ENCODE measurements at places on chromosomes 7 and 10. TPM values are rescaled to one million over a fixed set of nuclear protein-coding genes. Genes with fewer than 3 reads are reported as not detected.

The SLC26A3 gene
- not detected for total RNA-seq

The CPED1 gene
- 4.4 TPM for total RNA-seq

The SEMA3E gene
- total RNA-seq: 0.48 TPM

DNA sequence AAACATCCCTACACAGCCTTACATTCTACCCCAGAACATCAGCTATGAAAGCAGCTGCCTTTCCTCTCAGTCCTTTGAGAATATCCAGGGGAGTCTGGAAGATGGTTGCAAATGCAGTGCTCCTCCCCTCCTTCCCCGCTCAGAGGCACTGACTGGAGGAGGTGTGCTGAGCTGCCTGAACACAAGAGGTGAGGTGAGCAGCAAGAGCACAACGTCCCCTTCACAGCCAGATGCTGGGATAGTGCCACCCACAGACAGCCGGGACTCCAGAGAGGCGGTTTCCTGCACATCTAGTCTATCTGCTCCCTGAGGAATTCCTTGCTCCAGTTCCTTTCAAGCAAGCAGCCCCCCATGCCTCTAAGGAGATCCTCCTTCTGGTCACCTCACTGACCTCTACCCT is 74.2 kb downstream of the EZH2 start:
- H3K27me3 ChIP-seq: no peaks in the 10 kb centered on the region
- H3K36me3 ChIP-seq: peaks cover 87% of the 10 kb centered on the region
- no peaks in the 10 kb centered on the region for H3K4me1 ChIP-seq
- DNase-seq: no peak
- H3K4me3 ChIP-seq: no peak overlapping the region

- H3K27me3 ChIP-seq: no peaks in the 10 kb centered on the region
- H3K4me3 ChIP-seq: no peak overlapping the region
- peaks cover 4% of the 10 kb centered on the region for H3K36me3 ChIP-seq
- no peaks in the 10 kb centered on the region for H3K4me1 ChIP-seq
- no peak overlapping the region for H3K27ac ChIP-seq
- no peak for DNase-seq
Measured at GRCh38 chr7:112873831-112874553, 83.8 kb upstream of the TMEM168 start.

GRCh38 chr10:44382131-44382858 is 2.6 kb downstream of the CXCL12 start:
- DNase-seq: no peak
- no peak overlapping the region for H3K27ac ChIP-seq
- no peaks in the 10 kb centered on the region for H3K27me3 ChIP-seq
- no peaks in the 10 kb centered on the region for H3K36me3 ChIP-seq

- H3K27ac ChIP-seq: no peak overlapping the region
- no peaks in the 10 kb centered on the region for H3K27me3 ChIP-seq
- H3K4me1 ChIP-seq: no peaks in the 10 kb centered on the region
- H3K4me3 ChIP-seq: no peak overlapping the region
- DNase-seq: no peak
Measured at GRCh38 chr10:44571701-44572100, 186.8 kb upstream of the CXCL12 start.

- H3K27ac ChIP-seq: no peak overlapping the region
- no peaks in the 10 kb centered on the region for H3K36me3 ChIP-seq
- no peak overlapping the region for H3K4me3 ChIP-seq
- no peaks in the 10 kb centered on the region for H3K4me1 ChIP-seq
- no peaks in the 10 kb centered on the region for H3K27me3 ChIP-seq
Measured at GRCh38 chr10:13899941-13900340, 313.2 kb downstream of the PRPF18 start.

- no peak overlapping the region for H3K27ac ChIP-seq
- no peak overlapping the region for H3K4me3 ChIP-seq
- H3K27me3 ChIP-seq: no peaks in the 10 kb centered on the region
- no peaks in the 10 kb centered on the region for H3K36me3 ChIP-seq
- DNase-seq: no peak
- peaks cover 5% of the 10 kb centered on the region for H3K4me1 ChIP-seq
Measured at GRCh38 chr10:66811211-66811610, 114.6 kb upstream of the LRRTM3 start.

- no peaks in the 10 kb centered on the region for H3K36me3 ChIP-seq
- H3K4me1 ChIP-seq: no peaks in the 10 kb centered on the region
- DNase-seq: no peak
Measured at GRCh38 chr10:8056871-8057331, 2.4 kb downstream of the GATA3 start.

DNA sequence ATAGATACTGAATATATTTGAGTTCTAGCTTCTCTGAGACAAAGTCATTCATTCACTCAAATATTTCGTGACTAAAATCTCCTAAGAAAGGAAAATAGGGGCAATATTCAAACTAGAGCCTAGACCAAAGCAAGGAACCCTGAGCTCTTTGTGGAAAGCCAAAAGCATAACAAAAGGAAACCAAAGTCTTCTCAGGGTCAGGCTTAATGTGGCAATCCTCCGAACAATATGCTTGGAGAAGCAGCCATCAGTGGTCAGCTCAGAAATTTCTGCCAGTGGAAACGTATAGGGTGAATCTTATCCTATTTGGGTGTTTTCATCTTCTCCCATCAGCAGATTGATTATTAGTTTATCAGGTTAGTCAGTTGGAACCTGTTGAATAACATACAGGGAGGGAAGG is 151.3 kb upstream of the SLC13A1 start:
- DNase-seq: no peak
- no peaks in the 10 kb centered on the region for H3K27me3 ChIP-seq
- H3K27ac ChIP-seq: no peak overlapping the region
- no peaks in the 10 kb centered on the region for H3K36me3 ChIP-seq

GRCh38 chr10:93962973-93963372 is 30.8 kb upstream of the PLCE1 start:
- no peak overlapping the region for H3K4me3 ChIP-seq
- no peak for DNase-seq
- H3K27ac ChIP-seq: no peak overlapping the region
- H3K36me3 ChIP-seq: no peaks in the 10 kb centered on the region
- H3K27me3 ChIP-seq: no peaks in the 10 kb centered on the region

GRCh38 chr7:36393826-36394225 is 4.2 kb downstream of the ANLN start:
- no peak for DNase-seq
- H3K4me3 ChIP-seq: no peak overlapping the region
- H3K27ac ChIP-seq: no peak overlapping the region
- no peaks in the 10 kb centered on the region for H3K27me3 ChIP-seq

DNA sequence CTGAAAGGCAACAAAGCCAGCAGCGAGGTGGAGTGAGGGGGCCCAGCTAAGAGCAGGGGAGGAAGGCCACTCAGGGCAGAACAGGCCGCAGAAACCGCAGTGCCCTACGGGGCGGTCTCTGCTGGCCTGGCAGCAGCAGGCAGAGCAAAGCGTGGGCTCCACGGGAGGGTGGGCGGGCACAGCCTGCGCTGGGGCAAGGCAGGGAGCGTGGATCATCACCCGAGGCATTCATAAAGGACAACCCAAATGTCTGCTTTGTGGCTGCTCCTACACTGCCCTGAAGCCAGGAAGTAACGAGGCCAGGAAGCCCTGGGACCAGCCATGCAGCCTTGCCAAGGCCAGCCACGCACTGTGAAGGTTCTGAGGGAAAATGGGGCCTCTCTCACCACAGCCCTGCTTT is 127.5 kb downstream of the MAD1L1 start:
- no peaks in the 10 kb centered on the region for H3K27me3 ChIP-seq
- no peak overlapping the region for H3K4me3 ChIP-seq
- H3K4me1 ChIP-seq: peaks cover 20% of the 10 kb centered on the region
- no peak for DNase-seq
- H3K36me3 ChIP-seq: no peaks in the 10 kb centered on the region
- no peak overlapping the region for H3K27ac ChIP-seq

- H3K4me3 ChIP-seq: no peak overlapping the region
- H3K4me1 ChIP-seq: peaks cover 15% of the 10 kb centered on the region
Measured at GRCh38 chr7:44072364-44073231, 7.2 kb upstream of the PGAM2 start.

- no peaks in the 10 kb centered on the region for H3K36me3 ChIP-seq
- DNase-seq: peak; percentile 90
- H3K4me3 ChIP-seq: no peak overlapping the region
- H3K27me3 ChIP-seq: no peaks in the 10 kb centered on the region
- H3K4me1 ChIP-seq: peaks cover 17% of the 10 kb centered on the region
Measured at GRCh38 chr10:101041252-101041761, 10.3 kb downstream of the SFXN3 start.

GRCh38 chr7:107233981-107234380 is 65.2 kb downstream of the HBP1 start:
- no peak for DNase-seq
- no peaks in the 10 kb centered on the region for H3K27me3 ChIP-seq
- no peak overlapping the region for H3K4me3 ChIP-seq
- H3K27ac ChIP-seq: no peak overlapping the region

DNA sequence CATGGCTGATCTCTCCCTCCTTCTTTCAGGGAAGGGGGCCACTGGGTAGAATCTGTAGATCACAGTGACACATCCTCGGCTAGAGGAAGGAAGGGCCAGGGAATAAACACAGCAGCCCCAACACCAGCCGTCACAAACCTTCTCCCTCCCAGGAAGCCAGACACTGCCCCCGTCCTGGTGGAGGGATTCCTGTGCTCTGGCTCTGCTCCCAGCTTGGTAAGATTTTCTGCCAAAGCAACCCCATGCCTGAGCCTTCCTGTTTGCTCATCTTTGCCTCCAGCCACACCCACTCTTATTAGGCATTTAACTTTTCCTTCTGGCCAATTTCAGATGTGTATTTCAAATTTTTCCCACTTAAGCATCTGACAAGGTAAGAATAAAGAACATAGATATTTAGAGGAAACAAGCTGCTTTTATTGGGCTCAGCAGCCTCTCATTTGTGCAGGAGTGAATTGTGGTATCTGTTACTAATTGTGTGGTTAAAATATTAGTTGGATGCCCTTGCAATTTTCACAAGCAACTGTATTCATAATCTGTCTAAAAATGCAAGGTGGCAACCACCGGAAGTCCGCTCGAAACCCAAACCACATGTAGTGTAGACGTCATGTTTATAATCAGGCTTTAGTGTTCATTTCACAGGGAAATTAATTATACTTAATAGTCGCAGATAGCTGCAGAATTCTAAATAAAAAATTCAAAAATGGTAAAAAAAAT is 13.2 kb upstream of the NPS start:
- no peaks in the 10 kb centered on the region for H3K4me1 ChIP-seq
- H3K27ac ChIP-seq: no peak overlapping the region
- no peaks in the 10 kb centered on the region for H3K27me3 ChIP-seq
- no peak for DNase-seq

- H3K4me1 ChIP-seq: peaks cover 9% of the 10 kb centered on the region
- H3K4me3 ChIP-seq: no peak overlapping the region
- peaks cover 7% of the 10 kb centered on the region for H3K27me3 ChIP-seq
- no peak overlapping the region for H3K27ac ChIP-seq
- no peaks in the 10 kb centered on the region for H3K36me3 ChIP-seq
Measured at GRCh38 chr10:118812393-118812740, 57.6 kb upstream of the CACUL1 start.

DNA sequence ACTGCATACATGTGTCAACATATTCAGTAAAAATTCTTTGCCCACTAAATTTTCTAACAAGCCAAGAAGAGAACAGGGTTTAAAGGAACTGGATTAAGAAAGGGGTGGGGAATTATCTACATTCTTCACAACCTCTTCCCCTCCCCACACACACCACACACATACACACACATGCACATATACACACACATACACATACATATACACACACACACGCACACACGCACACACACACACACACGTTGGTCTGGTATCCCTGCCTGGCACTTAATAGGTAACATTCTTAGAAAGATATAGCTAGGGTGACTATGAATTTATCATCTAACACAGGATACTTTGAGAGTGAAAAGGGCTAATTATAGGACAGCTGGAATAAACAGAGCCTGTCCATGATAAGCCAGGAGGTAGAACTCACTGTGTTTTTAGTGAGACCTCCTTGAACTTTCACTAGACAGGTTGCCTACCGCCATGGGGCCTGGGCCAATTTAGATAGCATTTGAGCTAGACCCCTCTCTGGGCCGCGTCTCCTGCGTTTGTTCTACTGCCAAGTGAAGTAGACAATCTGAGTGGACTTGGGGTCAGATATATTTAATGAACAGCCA is 33.1 kb upstream of the EPC1 start:
- H3K27me3 ChIP-seq: no peaks in the 10 kb centered on the region
- no peak overlapping the region for H3K27ac ChIP-seq
- peak; percentile 27 for DNase-seq
- peaks cover 2% of the 10 kb centered on the region for H3K4me1 ChIP-seq

DNA sequence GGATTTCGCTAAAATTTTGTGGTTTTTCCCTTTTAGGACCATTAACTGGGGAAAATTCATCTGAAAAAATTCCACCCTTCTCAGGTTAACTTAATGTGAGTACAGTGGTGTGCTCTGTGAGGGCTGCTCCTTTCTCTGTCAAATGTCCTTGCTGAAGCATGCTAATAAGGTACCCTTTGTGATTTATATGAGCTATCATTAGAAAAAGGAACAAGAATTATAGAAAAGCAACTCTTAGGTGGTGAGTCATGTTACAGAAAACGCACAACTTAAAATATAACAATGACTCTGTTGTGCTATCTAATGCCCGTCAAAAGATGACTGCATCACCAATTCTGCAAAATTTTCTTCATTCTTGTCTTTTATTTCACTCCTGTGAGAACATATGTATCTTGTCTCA is 162.0 kb upstream of the MAGI2 start:
- no peaks in the 10 kb centered on the region for H3K27me3 ChIP-seq
- DNase-seq: no peak
- H3K4me3 ChIP-seq: no peak overlapping the region
- H3K4me1 ChIP-seq: no peaks in the 10 kb centered on the region

DNA sequence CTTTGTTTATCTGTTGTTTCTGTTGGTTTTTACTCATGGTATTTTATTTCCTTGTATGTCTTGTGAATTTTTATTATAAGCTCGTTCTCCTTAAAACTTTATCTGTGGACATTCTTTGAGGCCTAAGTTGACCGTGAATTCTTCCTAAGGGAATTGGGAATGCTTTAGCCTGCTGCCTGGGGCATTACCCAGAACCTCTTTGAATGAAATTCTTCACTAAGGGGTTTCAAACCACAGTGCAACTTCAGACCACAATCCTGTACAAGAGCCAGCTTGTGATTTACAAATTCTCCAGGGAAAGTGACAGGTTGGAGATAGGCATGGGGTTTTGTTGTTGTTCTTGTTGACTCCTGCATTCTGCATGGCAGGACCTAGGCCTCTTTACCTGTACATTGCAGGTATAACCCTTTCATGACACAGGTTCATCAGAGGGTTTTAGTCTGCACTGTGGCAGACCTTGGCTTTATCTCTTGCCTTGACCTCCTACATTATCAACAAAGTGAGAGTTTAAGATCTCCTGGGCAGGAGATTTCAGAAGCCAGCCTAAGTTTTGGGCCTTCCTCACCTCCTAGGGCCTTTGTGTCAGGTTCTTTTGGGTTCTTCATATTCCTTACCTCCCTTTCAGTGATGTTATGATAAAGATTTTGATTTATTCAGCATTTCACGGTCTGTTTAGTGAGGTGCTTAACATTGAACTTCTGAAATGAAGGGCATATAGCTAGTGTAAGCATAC is 70.2 kb downstream of the ABCC2 start:
- H3K27me3 ChIP-seq: no peaks in the 10 kb centered on the region
- no peaks in the 10 kb centered on the region for H3K36me3 ChIP-seq
- no peak overlapping the region for H3K4me3 ChIP-seq
- DNase-seq: peak; percentile 13
- no peak overlapping the region for H3K27ac ChIP-seq
- 0 out of 2 replicates have a peak, but pooled peaks cover 3% of the 10 kb centered on the region for H3K4me1 ChIP-seq

All from SJCRH30 (cell line).